Endothelial cell of umbilical vein (primary cell): ENCODE measurements at places on chromosomes 7 and 10. TPM values are rescaled to one million over a fixed set of nuclear protein-coding genes. Genes with fewer than 3 reads are reported as not detected.

GRCh38 chr10:117928741-117929140, 118.0 kb downstream of the RAB11FIP2 start:
- DNase-seq = no peak

DDX56 gene
- 93.4 and 96.6 TPM in 2 replicates for total RNA-seq

ABCB1 gene
- total RNA-seq = 7.1 and 13.4 TPM in 2 replicates

ABHD11 gene
- total RNA-seq = 13.3 and 19.0 TPM in 2 replicates

- no peak for DNase-seq
These were observed 10.1 kb upstream of the ATOH7 start for GRCh38 chr10:68242051-68242450.

DNA sequence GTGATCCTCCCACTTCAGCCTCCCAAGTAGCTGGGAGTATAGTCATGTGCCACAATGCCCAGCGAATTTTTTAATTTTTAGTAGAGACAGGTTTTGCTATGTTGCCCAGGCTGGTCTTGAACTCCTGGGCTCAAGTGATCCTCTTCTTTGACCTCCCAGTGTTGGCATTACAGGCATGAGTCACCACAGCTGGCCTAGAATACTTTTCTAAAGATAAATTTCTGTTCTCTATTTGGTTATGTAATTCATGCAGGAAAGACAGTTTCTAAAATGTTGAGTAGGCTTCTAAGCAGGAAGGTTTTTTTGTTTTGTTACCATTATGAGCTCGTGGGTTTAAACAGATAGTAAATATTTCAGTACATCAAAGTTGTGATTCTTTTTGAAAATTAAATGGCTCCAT, 5.0 kb downstream of the RBAK start:
- no peak for DNase-seq

GRCh38 chr10:34845070-34845469, 30.0 kb upstream of the PARD3 start:
- no peak for DNase-seq

- DNase-seq = no peak
These were observed 12.6 kb downstream of the CPA2 start for GRCh38 chr7:130279286-130279685.
